ENCODE measurements at places on chromosomes 16 and 17. TPM values are rescaled to one million over a fixed set of nuclear protein-coding genes. Genes with fewer than 3 reads are reported as not detected.

DNA sequence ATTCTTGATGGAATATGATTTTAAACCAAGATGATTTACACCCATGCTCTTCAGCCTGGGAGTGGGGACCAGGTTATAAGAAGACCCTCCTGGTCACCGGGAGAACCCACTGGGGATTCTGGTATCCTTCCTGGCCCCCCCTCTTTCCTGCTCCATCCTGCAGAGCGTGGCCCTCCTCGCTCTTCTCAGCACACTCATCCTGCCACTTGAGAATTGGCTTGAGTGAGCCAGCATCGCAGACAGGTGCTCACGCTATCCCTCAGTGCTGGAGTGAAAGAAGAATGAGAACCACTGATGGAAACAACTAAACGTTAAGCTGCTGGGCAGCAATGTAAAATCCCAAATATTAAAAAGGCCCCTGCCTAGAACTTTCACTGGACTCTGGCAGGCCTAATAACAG is 98.0 kb downstream of the CYTH1 start:
- no peak overlapping the region for H3K4me3 ChIP-seq
- peaks cover 18% of the 10 kb centered on the region for H3K36me3 ChIP-seq
- H3K27me3 ChIP-seq, result no peaks in the 10 kb centered on the region

DNA sequence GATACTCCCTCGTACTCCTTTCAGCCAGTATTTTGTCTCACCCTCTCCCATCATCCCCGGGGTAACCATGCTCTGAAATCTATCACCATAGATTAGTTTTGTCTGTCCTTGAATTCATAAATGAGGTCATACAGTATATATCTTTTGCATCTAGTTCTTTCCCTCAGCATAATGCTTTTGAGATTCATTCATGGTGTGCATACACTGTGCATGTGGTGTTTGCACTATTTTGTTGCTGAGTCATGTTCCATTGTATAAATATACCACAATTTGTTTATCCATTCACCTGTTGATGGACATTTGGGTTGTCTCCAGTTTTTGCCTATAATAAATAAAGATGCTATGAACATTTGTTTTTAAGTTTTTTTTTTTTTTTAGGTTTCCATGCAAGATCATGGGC is 34.2 kb upstream of the NLRP1 start:
- no peak for DNase-seq
- H3K27me3 ChIP-seq, result peaks cover 3% of the 10 kb centered on the region
- H3K27ac ChIP-seq, result no peak overlapping the region

Gene ENPP7
- total RNA-seq, result not detected

DNA sequence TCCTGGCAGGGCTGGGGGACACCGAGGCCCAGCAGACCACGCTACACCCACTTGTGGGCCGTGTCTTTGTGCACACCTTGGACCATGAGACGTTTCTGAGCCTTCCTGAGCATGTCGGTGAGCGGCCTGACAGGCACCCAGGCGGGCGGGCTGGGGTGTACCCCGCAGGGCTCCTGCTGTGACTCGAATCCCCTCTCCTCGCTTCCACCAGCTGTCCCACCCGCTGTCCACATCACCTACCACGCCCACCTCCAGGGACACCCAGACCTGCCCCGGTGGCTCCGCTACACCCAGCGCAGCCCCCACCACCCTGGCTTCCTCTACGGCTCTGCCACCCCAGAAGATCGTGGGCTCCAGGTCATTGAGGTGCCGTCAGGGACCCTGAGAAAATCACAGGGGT is 1.6 kb downstream of the SGCA start:
- no peaks in the 10 kb centered on the region for H3K27me3 ChIP-seq
- H3K4me1 ChIP-seq, result no peaks in the 10 kb centered on the region
- H3K36me3 ChIP-seq, result no peaks in the 10 kb centered on the region

DNA sequence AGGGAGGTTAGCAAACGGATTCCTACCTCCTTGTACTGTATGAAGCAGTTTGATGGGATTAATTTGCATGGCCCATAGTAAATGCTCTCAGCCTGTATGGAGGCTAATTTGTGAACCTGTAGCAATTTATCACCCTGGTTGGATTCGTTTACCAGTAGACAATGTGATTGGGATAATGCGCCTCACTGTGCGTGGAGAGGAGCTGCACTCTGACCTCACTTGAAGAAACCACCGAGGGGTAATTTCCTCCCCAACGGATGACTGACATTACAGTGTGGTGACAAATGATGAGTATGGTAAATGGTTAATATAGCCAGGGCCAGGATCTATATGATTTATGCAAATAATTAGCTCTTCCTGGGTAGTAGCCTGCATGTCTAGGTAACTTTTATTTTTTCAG is 479.1 kb upstream of the RBFOX1 start:
- H3K36me3 ChIP-seq, result no peaks in the 10 kb centered on the region
- no peaks in the 10 kb centered on the region for H3K27me3 ChIP-seq
- no peaks in the 10 kb centered on the region for H3K4me1 ChIP-seq
- no peak overlapping the region for H3K27ac ChIP-seq

DNA sequence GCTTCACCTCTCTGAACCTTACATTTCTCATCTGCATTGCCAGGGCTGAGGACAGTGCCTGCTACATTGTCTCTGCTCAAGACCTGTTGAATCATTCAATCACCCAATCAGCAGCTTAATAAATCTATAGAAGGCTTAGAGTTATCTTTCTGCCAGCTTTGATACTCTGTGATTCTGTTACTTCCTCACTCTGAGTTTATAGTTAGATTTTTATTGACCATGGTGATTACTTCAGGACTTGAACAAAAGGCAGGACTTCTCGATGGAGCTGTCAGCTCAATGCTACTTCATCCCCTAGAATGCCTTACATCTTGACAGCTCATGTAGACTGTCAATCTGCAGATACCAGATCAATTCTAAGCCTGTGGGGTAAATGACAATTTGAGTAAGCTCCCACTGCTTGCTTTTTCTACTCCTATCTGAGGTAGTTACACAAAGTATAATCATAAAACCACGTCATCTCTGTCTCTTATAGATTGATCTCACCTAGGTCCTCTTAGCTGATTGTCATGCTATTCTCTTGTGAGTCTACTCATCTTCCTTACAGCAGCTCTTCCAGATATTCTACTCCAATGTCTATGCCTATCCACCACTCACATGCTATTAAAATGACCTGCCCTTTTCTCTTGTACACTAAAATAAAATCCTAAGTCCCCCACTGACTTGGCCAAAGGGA is 318.3 kb upstream of the CA10 start:
- no peak overlapping the region for H3K27ac ChIP-seq
- H3K36me3 ChIP-seq, result no peaks in the 10 kb centered on the region
- no peak for DNase-seq
- H3K27me3 ChIP-seq, result no peaks in the 10 kb centered on the region

GRCh38 chr16:64872101-64872500 is 249.8 kb downstream of the CDH11 start:
- no peak overlapping the region for H3K4me3 ChIP-seq
- no peaks in the 10 kb centered on the region for H3K4me1 ChIP-seq
- H3K27ac ChIP-seq, result no peak overlapping the region
- no peaks in the 10 kb centered on the region for H3K36me3 ChIP-seq
- no peak for DNase-seq

DNA sequence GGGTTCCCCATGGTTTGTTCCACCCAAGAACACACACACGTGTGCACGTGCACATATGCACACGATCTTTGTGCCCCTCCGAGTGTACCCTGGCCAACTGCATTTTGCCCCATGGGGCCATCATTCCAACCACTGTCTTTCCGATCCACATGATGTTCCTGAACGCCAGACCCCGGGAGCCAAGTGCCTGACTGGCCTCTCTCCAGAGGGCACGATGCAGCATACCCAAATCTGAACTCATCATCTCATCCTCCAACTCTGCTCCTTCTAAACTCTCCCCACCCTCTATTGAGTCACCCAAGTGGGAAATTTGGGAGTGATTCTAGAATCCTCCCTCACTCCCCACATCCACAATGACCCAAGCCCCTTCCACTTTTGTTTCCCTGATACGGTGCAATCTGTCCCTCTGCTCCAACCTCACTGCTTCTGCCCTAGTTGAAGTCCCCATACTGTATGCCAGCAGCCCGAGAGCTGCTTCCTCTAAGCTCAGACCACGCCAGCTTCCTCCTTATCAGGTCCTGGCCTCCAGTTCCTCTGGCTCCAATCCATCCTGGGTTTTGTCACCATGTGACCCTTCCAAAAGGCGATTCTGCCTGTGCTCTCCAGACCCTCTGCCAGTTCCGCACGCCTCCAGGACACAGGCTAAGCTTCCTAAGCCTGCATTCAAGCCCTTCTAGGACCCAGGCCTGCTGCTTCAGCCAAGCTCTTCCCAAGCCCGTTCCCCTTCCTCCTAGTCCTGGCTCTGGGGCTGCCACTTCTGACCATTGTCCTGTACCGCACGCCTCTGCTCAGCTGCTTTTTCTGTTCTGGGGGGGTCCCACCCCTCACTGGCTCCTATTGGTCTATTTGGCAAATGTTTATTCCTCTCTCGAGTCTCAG is 10.1 kb upstream of the TMEM208 start:
- no peak for DNase-seq
- H3K27me3 ChIP-seq, result no peaks in the 10 kb centered on the region
- H3K27ac ChIP-seq, result no peak overlapping the region
- H3K4me3 ChIP-seq, result no peak overlapping the region
- H3K4me1 ChIP-seq, result no peaks in the 10 kb centered on the region

DNA sequence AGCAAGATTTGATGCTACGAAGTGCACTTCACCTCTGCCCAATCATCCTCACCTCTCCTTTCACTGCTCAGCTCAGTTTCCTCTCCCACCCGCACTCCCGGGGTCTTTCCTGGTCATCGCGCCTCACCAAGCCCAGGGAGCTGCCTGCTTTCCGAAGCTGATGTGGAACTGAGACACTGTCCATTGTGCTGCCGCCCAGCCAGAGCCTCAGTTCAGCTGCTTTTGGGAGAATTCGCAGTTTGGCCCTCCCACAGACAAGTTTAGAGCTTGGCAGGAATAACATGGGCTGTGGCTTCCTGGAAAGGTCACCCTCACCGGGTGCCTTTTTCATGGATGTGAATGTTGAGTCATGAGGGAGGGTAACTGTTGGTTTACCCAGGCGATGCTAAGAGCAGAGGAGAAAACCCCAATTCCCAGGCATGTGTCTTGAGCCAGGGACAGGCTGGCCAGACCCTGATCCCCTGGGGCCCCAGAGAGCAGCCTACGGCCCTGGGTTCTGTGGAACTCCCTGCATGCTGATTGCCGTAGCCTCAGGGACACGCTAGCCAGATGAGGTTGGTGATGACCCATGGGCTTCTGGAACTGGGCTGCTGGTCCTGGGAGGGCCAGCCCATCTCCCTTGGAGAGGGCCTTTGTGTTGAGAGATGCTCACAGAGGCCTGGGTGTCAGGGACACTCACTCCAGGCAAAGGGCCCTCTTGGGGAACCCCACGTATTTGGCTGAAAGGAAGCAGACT is 1687.5 kb downstream of the TP53TG3F start:
- DNase-seq, result no peak
- H3K36me3 ChIP-seq, result no peaks in the 10 kb centered on the region
- no peaks in the 10 kb centered on the region for H3K27me3 ChIP-seq
- H3K4me3 ChIP-seq, result no peak overlapping the region
- no peak overlapping the region for H3K27ac ChIP-seq

GRCh38 chr17:3914312-3914670 is 2.0 kb downstream of the P2RX1 start:
- no peak for DNase-seq
- no peaks in the 10 kb centered on the region for H3K36me3 ChIP-seq
- no peak overlapping the region for H3K27ac ChIP-seq

DNA sequence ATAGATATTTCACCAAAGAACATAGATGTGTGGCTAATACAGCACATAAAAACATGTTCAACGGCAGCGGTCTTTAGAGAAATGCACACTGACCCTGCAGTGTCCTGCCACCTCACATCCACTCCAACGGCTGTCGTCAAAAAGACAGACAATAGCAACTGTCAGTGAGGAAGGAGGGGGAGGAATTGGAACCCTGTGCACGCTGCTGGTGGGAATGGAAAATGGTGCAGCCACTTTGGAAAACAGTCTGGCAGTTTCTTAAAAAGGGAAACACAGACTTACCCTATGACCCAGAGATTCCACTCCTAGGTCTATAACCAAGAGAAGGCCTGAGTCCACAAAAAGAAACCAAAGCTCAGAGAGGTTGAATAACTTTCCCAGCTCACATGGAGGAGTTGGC is 7.7 kb downstream of the CEP295NL start:
- DNase-seq, result no peak
- no peaks in the 10 kb centered on the region for H3K27me3 ChIP-seq
- no peak overlapping the region for H3K4me3 ChIP-seq
- no peaks in the 10 kb centered on the region for H3K4me1 ChIP-seq
- no peak overlapping the region for H3K27ac ChIP-seq

DNA sequence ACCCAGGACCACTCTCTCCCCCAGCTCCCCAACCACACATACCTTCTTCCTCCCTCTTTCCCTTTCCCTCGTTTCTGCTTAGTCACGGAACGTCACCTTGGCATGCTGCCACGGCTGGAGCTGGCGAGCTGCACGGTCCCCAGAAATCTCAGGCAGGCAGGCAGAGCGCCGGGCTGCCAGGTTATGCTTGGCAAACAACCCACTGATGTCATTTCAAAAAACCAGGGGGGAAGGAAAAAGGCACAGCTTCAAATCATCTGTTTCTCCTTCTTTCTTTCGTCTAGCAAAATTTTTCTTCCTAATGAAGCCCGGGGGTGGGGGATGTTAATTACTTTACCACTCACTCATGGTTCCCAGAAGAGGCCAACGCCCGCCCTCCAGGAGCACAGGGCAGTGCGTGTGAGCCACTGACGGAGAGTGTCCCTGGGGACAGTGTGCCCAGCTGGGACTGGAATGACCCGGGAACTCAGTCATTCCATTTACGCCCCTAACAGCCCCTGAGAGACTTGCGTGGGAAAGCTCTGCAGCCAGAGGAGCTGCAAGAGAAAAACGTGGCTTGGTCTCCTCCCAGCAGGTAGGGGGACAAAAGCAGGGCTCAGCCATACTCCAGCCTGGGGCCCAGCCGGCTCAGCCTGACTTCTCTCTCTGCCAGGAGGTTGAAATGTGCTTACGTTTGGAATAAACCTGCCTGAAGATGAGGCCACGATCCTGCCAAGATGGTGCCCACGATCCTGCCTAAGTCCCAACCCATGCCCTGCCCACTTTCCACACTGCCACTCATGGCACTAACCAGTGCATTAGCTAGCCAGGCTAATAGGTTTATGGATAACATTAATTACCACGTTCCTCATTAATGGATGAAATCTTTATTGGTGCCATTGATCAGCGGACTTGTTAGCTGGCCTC is 198.9 kb downstream of the ZFHX3 start:
- H3K36me3 ChIP-seq, result no peaks in the 10 kb centered on the region
- H3K4me3 ChIP-seq, result no peak overlapping the region
- H3K27ac ChIP-seq, result peak overlapping the region; percentile 71
- no peaks in the 10 kb centered on the region for H3K27me3 ChIP-seq
- peaks cover 19% of the 10 kb centered on the region for H3K4me1 ChIP-seq

Gene SGCA
- 19.4 TPM for total RNA-seq
